Vagina (tissue), 2 donors: ENCODE measurements at places on chromosomes 13 and 19.

- DNase-seq = no peak
These were observed 686.7 kb downstream of the DIAPH3 start for GRCh38 chr13:59477011-59477410.

DNA sequence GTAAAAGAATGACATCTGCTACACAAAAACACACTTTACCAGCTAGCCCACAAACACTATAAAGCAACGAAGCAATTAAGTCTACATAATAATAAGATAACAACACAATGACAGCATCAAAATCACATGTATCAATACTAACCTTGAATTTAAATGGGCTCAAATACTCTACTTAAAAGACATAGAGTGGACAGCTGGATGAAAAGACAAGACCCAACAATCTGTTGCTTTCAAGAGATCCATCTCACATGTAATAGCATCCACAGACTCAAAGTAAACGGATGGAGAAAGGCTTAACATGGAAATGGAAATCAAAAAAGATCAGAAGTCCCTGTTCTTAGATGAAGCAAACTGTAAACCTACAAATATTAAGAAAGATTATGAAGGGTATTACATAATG lies 2175.9 kb downstream of the PCDH9 start:
- DNase-seq = no peak

DNA sequence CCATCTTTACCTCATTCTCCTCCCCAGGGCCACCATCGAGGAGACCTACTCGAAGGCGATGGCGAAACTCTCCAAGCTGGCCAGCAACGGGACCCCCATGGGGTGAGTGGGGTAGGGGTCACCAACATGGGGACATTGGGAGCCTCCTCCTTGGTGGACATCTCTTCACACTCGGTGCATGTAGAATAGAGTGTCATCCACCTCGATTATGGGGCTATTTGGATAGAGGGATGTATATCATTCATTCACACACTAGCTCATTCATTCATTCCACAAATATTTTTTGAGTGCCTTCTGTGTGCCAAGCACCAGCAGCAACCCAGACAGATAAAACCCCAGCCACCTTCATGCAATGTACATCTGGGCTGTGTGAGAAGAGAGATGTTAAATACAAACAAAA lies 13.1 kb downstream of the FCHO1 start:
- DNase-seq = no peak

GRCh38 chr13:107043021-107043956 lies 475.4 kb upstream of the ARGLU1 start:
- DNase-seq = no peak

GRCh38 chr19:48363500-48363809 lies 285 bp downstream of the TMEM143 start:
- no peak for DNase-seq

- DNase-seq = no peak
These were observed 33.0 kb upstream of the ZNF808 start for GRCh38 chr19:52494518-52494917.

DNA sequence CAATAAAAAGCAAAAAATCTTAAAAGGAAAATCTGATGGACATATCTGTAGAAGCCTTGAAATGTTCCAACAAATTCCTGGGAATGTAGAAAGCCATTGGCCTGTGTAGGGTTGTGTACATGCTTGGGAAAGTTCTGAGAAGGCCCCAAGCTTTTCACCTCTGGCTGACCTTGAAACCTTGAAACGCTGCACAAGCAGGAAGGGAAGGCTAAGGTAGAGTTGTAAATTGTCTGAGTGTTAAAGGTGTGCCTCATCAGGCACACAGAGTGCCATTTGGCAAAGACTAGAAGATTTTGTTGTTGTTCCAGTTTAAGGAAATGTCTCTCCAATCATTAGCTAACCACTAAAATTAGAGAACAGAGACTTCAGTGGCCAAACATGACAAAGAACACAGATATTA lies 10.4 kb downstream of the TSKS start:
- DNase-seq = no peak

- DNase-seq = no peak
These were observed 541 bp downstream of the ASPDH start for GRCh38 chr19:50512999-50513745.

DNA sequence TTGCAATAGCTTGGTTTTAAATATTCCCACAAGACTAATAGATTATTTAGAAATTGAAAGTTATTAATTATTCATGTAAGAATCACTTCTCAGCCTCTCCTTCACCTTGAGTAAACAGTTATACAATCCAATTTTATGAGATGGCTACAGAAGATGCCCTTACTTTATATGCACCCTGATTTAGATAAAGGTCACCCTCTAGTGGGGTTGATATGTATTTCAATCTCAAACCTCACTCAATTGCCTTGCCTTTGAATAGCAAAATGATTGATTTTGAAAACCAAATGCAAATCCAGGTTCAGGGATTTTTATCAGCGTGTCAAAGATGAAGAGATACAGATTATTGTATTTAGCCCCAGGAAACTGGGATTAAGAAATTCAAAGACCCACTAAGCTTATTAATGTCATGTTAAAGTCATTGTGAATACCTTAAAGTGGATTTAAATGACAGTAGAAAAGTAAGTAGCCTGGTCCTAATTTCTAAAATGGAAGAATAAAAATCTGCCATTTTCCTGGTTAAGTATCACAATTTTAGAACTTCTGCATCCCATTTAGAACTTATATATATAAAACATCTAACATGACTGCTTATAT lies 305.1 kb downstream of the ITGBL1 start:
- no peak for DNase-seq

DNA sequence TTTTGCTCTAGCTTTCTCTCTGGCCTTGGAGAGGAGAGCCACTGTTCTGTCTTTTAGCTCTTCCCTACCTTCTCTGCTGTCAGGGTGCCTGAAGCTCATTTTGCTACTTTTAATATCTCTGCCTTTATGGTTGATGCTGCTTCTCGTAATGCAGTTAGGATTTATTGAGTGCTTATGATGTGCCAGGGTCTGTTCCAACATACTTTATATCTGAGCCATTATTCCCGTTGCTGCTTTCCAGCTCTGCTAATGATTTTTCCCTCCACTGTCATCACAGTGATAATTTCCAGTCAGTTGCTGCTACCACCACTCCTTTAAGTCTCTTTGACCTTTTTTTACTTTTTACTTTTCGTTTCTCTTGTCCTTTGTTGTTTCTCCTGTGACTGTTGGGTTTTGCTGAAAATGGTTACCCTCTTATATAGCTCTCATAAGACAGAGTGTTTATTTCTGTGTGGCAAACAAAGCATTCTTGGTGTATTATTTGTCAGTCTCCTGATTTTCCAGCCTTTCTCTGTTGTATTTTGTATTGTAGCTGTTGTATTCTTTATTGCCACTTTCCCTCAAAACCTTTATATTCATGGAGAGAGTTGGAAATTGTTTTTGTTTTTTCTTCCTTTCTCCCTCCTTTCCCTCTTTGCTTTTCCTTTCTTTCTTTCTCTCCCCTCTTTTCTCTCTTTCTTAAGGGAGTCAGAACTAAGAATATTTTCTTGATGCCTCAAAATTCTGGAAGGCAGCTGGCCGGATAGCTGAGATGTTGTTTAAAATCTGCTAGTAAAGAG lies 37.4 kb downstream of the COG6 start:
- DNase-seq = no peak

GRCh38 chr19:8336072-8336569 lies 6.9 kb downstream of the KANK3 start:
- DNase-seq = no peak

DNA sequence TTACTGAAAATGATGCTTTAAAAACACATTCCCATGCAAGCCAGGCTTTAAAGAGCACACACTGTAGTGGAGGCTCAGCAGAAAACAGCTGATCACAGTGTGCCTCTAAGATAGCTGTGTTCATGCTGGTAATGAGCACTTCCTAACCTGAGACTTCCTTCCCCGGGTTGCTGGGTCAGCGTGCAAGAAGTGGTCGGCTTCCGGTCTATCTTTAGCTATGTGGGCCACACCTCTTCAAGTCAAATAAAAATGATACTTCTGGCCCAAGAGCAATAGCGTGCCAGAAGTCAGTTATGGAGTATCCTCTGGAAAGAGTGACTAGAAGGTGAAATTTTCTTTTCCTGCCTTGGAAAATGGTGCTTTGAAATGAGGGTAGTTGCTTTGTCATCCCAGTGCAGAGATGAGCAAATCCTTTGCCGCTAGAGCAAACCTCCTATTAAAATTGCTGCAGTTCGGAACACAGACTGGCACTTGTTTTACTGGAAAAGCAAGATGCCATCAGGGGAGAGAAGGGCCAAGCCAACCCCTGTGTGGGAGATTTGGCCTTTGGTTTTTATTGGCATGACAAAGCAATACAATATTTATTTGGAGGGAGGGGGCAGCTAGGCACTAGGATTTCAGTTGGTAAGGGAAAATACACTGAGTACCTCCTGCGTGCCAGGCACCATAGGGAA lies 64.2 kb downstream of the ARHGAP35 start:
- no peak for DNase-seq

GRCh38 chr13:51148952-51149573 lies 38.0 kb upstream of the C13orf42 start:
- DNase-seq = no peak

GRCh38 chr13:37076818-37077217 lies 17.3 kb upstream of the SUPT20H start:
- DNase-seq = no peak

GRCh38 chr19:54456423-54457373 lies 6.9 kb downstream of the LENG9 start:
- DNase-seq = peak; percentile 54

GRCh38 chr19:4951656-4952055 lies 17.3 kb upstream of the KDM4B start:
- DNase-seq = no peak

DNA sequence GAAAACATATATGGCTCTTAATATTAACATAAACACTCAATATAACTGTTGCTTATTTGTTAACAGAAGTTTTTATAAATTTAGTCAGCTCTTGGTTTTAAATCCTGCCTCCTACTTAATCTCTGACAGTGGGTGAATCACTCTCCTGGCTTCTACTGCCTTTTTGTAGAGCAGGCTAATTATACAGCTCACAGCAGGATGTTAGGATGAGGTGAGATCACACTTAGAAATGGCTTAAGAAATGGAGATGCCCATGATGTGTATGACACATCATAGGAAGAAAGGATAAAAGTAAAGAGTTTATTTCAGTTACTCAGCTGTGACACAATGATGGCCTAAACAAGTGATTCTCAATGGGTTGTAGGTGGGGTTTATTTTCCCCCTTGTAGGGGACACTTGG lies 345.6 kb downstream of the SPRY2 start:
- no peak for DNase-seq

- DNase-seq = no peak
These were observed 14.8 kb downstream of the RABAC1 start for GRCh38 chr19:41944336-41944735.

GRCh38 chr13:52127378-52127777 lies 1.5 kb downstream of the NEK5 start:
- no peak for DNase-seq

DNA sequence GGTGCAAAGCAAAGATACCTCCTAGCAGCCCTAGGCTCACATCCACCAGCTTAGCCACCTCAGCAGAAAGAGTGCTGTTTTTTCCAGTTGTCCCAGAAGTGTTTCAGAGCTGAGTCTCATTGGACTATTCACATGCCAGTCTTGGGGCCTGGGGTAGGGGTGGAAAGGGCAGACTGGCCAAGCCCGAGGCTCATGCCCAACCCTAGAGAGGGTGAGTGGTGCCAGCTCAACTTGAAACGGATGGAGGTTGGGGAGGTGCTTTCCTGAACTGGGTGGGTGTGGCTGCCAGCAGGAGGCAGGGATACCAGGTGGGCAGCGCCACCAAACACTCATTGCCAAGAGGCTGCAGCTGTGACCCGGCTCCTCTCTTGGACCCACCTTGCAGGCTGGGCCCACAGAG lies 116.9 kb downstream of the DPF1 start:
- no peak for DNase-seq

DNA sequence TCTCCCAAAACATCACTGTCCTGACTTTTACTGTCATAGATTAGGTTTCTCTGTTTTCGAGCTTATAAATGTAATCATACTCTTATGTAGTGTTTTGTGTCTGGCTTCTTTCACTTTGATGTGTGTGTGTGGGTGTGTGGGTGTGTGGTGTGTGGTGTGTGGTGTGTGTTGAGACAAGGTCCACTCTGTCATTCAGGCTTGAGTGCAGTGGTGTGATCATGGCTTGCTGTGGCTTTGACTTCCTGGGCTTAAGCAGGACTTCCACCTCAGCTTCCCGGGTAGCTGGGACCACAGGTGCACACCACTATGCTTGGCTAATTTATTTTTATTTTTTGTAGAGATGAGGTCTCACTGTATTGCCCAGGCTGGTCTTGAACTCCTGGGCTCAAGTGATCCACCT lies 59.6 kb downstream of the PDS5B start:
- no peak for DNase-seq

- DNase-seq = no peak
These were observed 107.3 kb upstream of the SERP2 start for GRCh38 chr13:44266305-44266704.

GRCh38 chr19:35375505-35376307 lies 4.8 kb downstream of the GPR42 start:
- no peak for DNase-seq

DNA sequence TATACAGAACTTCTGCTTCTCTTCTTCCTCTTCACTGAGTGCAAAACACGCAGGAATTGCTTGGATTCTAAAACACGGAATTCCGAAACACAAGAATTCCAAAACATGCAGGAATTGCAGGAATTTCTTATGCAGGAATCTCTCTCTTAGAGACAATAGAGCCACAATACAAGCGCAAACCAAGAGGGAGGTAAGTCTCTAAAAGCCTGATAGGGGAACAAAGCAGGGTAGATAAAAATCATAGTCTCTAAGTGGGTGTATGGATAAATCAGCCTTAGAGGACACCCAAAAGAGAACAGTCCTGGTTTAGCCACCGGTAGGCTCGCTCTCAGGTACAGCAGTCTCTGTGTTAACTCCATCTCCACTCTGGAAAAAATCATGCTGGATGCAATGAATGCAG lies 112.9 kb downstream of the LHFPL6 start:
- no peak for DNase-seq

- DNase-seq = no peak
These were observed 20.1 kb upstream of the ARHGEF18 start for GRCh38 chr19:7328647-7329046.

DNA sequence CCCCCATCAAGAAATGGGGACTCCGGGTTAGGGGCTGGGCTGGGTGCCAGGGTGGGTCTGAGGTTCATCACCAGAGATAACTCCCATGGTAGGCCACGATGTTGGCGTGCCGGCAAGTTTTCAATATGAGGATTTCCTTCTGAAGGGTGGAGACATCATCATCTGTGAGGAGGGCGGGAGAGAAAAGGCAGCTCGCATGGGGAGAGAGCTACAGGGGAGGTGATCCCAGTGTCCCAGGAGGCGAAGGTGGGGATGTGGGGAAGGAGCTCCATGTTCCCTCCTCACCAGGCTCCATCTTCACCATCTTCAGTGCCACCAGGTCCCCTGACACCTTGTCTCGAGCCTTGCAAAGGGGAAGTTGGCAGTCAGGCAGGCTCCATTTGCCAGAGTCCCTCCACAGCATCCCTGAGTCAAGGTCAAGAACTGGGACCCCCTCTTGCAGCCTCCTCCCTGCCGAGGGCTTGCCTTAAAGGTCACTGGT lies 430 bp downstream of the MAP4K1 start:
- no peak for DNase-seq

- DNase-seq = no peak
These were observed 1252.8 kb downstream of the EFNB2 start for GRCh38 chr13:105282406-105283285.

GRCh38 chr13:109235901-109236300 lies 550.5 kb downstream of the IRS2 start:
- DNase-seq = no peak

- no peak for DNase-seq
These were observed 8.5 kb downstream of the ANGPTL8 start for GRCh38 chr19:11247934-11248333.

- DNase-seq = no peak
These were observed 1258.9 kb downstream of the EFNB2 start for GRCh38 chr13:105276571-105276970.

GRCh38 chr19:40416918-40417642 lies 3.9 kb upstream of the PRX start:
- peak; percentile 95 for DNase-seq
